ENCODE measurements at places on chromosomes 12 and 14. TPM values are rescaled to one million over a fixed set of nuclear protein-coding genes. Genes with fewer than 3 reads are reported as not detected.

DNA sequence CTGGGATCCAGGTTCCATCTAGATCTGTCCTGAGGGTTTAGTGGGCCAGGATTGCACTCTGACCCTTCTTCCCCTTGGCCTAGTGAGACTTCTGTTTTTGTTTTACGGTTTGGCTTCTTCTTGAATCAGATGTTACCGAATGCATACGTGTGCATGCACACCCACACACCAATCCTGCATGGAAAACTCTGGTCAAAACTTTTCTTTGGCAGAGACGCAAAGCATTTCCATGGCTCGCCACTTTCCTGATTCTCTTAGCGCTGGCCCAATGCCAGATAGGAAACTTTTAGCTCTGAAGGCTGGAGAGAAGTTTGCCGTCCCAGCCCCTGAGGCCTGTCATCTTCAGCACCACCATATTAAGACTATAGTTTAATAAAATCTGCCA is 67.4 kb upstream of the ACTN1 start:
- H3K27me3 ChIP-seq = peaks cover 27% of the 10 kb centered on the region
- no peak overlapping the region for H3K4me3 ChIP-seq
- peaks cover 17% of the 10 kb centered on the region for H3K4me1 ChIP-seq
- no peaks in the 10 kb centered on the region for H3K36me3 ChIP-seq
- H3K27ac ChIP-seq = no peak overlapping the region

DNA sequence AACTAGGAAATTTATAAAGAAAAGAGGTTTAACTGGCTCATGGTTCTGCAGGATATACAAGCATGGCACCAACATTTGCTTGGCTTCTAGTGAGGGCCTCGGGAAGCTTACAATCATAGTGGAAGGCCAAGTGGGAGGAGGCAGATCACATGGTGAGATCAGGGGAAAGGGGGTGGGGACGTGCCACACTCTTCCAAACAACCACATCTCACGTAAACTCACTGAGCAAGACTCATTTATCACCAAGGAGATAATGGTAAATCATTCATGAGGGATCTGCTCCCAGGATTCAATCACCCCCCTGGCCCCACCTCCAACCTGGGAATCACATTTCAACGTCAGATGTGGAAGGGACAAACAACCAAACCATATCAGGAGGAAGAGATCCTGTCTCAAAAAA is 35.8 kb downstream of the NUMB start:
- H3K4me1 ChIP-seq = no peaks in the 10 kb centered on the region
- no peak overlapping the region for H3K27ac ChIP-seq
- no peak for DNase-seq
- H3K36me3 ChIP-seq = no peaks in the 10 kb centered on the region

DNA sequence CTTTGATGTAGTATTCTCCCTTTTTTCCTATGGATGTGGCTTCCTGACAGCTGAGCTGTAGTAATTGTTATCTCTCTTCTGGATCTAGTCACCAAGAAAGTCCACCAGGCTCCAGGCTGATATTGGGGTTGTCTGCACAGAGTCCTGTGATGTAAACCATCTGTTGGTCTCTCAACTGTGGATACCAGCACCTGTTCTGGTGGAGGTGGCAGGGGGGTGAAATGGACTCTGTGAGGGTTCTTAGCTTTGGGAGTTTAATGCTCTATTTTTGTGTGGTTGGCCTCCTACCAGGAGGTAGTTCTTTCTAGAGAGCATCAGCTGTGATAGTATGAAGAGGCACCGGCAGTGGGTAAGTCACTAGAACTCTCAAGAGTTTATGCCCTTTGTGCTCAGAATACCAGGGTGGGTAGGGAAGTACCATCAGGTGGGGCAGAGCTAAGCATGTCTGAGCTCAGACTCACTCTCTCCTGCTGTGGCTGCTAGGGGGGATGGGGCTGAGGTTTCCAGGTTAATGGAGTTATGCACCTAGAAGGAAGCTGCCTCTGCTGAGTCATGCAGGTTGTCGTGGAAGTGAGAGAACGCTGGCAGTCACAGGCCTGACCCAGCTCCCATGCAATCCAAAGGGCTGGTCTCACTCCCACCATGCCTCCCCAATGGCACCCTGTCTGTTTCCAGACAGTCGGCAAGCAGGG is 3.0 kb upstream of the TAS2R14 start:
- DNase-seq = no peak
- peaks cover 4% of the 10 kb centered on the region for H3K36me3 ChIP-seq
- H3K4me3 ChIP-seq = no peak overlapping the region
- no peak overlapping the region for H3K27ac ChIP-seq

The MYF6 gene
- not detected for total RNA-seq

The TMEM119 gene
- 0.65 TPM for total RNA-seq

- peaks cover 4% of the 10 kb centered on the region for H3K36me3 ChIP-seq
- H3K4me1 ChIP-seq = peaks cover 41% of the 10 kb centered on the region
- peak overlapping the region; percentile 97 for H3K4me3 ChIP-seq
- no peaks in the 10 kb centered on the region for H3K27me3 ChIP-seq
- DNase-seq = peak; percentile 32
Measured at GRCh38 chr12:118371321-118372282, 1.1 kb downstream of the TAOK3 start.

The TMED10 gene
- 235 TPM for total RNA-seq

DNA sequence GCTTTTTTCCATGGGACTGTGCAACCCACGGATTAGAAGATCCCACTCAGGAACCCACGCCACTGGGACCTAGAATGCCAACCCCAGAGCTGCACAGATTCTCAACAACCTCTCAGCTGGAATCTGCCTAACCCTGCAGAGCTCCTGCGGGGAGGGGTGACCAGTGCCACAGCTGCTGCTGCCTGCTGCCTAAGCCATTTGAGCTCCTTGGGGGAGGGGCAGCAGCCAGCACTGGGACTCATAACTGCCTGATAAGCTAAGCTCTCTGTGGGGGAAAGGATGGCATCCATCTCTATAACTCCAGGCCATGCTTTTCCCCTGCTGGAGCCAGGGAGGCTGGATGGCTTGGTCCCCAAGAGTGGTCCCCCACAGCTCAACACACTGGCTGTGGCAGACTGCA is 182.8 kb downstream of the SLC5A8 start:
- no peaks in the 10 kb centered on the region for H3K4me1 ChIP-seq
- no peak overlapping the region for H3K4me3 ChIP-seq
- no peak for DNase-seq
- H3K27ac ChIP-seq = no peak overlapping the region
- peaks cover 14% of the 10 kb centered on the region for H3K36me3 ChIP-seq

The NPFF gene
- 1.3 TPM for total RNA-seq

GRCh38 chr14:70955543-70956480 is 48.6 kb downstream of the PCNX1 start:
- peaks cover 13% of the 10 kb centered on the region for H3K36me3 ChIP-seq
- no peak overlapping the region for H3K27ac ChIP-seq
- peaks cover 45% of the 10 kb centered on the region for H3K4me1 ChIP-seq
- H3K4me3 ChIP-seq = no peak overlapping the region
- no peaks in the 10 kb centered on the region for H3K27me3 ChIP-seq

GRCh38 chr12:34605510-34605887 is 583.2 kb downstream of the ALG10 start:
- H3K4me3 ChIP-seq = no peak overlapping the region
- no peaks in the 10 kb centered on the region for H3K4me1 ChIP-seq
- H3K27me3 ChIP-seq = no peaks in the 10 kb centered on the region

The POLE2 gene
- 30.0 TPM for total RNA-seq

GRCh38 chr14:24889843-24890242 is 160.1 kb downstream of the STXBP6 start:
- no peaks in the 10 kb centered on the region for H3K4me1 ChIP-seq
- no peak overlapping the region for H3K27ac ChIP-seq
- H3K4me3 ChIP-seq = no peak overlapping the region
- no peak for DNase-seq
- peaks cover 1% of the 10 kb centered on the region for H3K36me3 ChIP-seq

DNA sequence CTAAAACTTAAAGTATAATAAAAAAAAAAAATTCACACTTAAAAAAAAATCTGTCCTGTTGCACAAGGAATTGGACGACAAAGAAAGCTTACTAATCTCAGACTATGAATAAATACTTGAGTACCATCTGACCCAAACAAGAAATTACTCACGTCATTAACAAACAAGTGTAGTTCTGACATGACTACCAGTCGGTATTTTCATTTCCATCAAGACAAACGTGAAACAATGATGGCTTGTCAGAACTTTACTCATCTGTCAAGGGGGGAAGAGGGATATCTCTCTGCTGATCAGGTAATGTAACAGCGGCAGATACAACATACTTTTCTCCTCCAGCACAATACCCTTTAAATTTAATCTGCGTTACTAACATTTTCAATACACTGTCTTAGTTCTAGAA is 78.3 kb downstream of the CDK17 start:
- H3K27me3 ChIP-seq = no peaks in the 10 kb centered on the region
- peak overlapping the region; percentile 66 for H3K27ac ChIP-seq
- DNase-seq = peak; percentile 10
- H3K4me1 ChIP-seq = peaks cover 30% of the 10 kb centered on the region

DNA sequence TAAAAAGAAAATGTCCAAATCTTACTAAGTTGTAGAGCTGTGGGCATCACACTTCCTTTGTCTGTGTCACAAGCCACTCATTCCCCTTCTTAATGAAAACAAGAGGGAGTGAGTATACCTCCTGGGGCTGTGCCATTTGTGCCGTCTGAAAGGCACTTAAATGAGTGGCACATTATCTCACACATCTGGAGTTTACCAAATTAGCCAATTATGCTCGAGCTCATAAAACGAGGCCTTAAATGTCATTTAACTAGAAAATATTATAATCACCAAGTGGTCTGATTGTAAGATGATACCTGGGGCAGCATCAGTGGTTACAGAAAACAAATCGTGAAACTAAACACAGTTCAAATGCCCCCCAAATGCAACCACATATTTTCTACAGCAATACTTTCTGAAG is 146.1 kb downstream of the PAX9 start:
- H3K27ac ChIP-seq = no peak overlapping the region
- no peaks in the 10 kb centered on the region for H3K27me3 ChIP-seq
- DNase-seq = no peak

- no peaks in the 10 kb centered on the region for H3K27me3 ChIP-seq
- no peaks in the 10 kb centered on the region for H3K4me1 ChIP-seq
- DNase-seq = no peak
- no peak overlapping the region for H3K4me3 ChIP-seq
- H3K27ac ChIP-seq = no peak overlapping the region
Measured at GRCh38 chr12:70165450-70165849, 77.8 kb upstream of the CNOT2 start.

DNA sequence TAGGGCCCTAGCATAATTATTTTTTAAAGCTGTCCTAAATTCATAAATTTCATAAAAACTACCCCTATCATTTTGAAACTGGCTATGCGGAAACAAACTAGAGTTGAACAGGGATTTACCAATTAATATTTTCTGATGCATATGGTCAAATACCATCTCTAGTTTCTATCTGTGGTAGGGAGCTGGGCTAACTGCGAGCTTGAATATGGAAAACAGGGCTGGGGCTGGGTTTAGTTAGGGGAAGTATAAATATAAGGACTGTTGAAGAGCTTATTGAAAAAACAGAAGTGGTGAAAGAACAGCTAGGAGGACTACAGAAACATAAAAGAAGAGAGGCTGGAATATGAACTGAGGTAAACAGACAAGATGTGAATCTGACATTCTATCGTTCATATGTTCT is 91.8 kb downstream of the SLC38A1 start:
- H3K36me3 ChIP-seq = no peaks in the 10 kb centered on the region
- H3K4me3 ChIP-seq = no peak overlapping the region
- H3K4me1 ChIP-seq = peaks cover 46% of the 10 kb centered on the region
- H3K27ac ChIP-seq = no peak overlapping the region
- DNase-seq = no peak

DNA sequence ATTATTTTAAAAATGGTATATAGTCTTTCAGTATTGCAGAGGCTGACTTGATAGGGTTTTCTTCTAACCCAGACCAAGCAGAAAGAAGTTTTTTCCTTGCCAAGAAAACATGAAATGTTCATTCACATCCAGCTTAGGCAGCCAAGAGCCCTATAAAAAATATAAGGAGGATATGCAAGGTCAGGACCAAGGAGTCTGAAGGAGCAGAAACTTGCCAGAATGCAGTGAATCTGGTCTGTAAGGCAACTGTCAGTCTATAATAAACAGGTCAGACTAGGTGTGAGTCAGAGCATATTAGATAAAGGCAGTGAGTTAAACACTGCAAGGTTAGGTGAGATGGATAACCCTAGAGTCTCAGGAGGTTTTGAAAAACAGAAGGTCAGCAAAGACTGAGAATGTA is 645.5 kb downstream of the C12orf50 start:
- no peak overlapping the region for H3K4me3 ChIP-seq
- no peak for DNase-seq
- no peaks in the 10 kb centered on the region for H3K4me1 ChIP-seq
- H3K36me3 ChIP-seq = no peaks in the 10 kb centered on the region
- H3K27ac ChIP-seq = no peak overlapping the region

Data from activated T-cell treated with anti-CD3 and anti-CD28 coated beads, Interleukin-2, amount 50 U/mL, for 72 hours (primary cell).